NCI-H1436 treated with DMSO at 0.1 percent for 48 hours (cell line): ENCODE measurements at places on chromosomes 3 and 15.

- DNase-seq: no peak
These were observed 2.2 kb downstream of the C15orf62 start for GRCh38 chr15:40772014-40772413.

GRCh38 chr3:171464462-171464861 is 4.3 kb upstream of the TNIK start:
- no peak for DNase-seq

DNA sequence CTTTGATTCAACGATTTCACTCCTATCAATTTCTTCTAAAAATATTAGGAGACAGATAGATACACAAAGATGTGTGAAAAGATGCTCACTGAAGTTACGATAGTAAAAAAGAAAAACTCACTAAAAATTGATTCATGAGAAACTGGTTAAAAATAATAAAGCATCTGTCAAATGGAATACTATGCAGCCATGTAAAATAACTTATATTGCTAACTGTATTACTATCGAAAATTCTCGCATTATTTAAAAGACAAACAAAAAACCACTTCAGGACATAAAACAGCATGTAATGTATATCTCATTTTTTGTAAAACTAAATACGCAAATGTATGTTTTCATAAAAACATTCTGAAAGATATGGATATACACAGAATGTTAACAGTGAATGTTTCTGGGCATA is 33.4 kb upstream of the LDHAL6B start:
- DNase-seq: no peak

GRCh38 chr3:127228866-127229265 is 35.9 kb downstream of the PRR23E start:
- DNase-seq: no peak

GRCh38 chr3:117610156-117610555 is 900.6 kb downstream of the TUSC7 start:
- no peak for DNase-seq

- DNase-seq: no peak
These were observed 341.1 kb upstream of the NR2F2 start for GRCh38 chr15:95989392-95989791.

GRCh38 chr3:192022412-192022811 is 561.4 kb downstream of the PYDC2 start:
- DNase-seq: no peak

- DNase-seq: no peak
These were observed 76.8 kb downstream of the NPAP1 start for GRCh38 chr15:24752354-24752753.

GRCh38 chr3:141000027-141000663 is 51.0 kb upstream of the SPSB4 start:
- DNase-seq: no peak

DNA sequence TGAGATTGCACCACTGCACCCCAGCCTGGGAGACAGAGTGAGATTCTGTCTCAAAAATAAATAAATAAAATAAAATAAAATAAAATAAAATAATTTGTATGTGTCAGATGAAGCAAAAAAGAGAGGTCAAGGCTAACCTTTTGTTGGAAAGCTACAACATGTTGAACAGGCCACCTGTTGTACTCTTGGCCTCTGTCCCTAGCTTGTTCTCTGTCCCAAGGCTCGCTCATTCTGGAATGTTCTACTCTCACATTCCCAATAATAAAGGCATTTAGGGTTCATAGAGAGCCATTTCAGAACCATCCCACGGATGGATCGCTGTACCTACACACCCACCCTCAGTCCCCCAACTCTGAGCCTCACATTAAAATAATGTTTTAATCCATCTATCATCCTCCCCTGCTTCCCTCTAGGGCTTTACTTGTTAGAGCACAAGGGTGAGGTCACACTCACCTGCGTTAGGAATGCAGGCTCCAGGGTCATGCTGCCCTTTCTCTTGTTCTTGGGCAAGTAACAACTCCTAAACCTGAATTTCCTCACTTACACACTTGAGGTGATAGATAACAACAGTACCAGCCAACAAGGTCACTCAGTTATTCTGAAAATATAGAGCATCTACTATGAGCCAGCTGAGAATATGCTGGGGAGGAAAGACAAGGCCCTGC is 24.9 kb upstream of the KCTD6 start:
- no peak for DNase-seq

DNA sequence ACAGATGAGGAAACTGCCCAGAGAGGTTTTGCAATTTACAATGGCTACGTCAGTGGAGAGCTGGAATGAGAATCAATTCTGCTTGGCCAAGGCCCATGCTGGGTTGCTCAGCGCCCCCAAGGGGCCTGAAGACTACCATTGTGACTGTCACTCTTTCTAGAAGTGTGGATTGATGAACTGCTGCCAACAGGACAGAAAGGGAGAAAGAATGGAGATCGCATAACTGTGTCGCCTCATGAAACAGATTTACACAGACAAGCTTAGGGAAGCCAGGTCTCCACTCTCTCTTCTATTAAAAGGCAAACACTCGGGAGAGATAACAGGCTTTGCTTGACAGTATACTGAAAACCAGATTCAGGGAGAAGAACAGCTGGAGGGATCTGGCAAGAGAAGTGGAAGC is 160.0 kb downstream of the STT3B start:
- DNase-seq: no peak

DNA sequence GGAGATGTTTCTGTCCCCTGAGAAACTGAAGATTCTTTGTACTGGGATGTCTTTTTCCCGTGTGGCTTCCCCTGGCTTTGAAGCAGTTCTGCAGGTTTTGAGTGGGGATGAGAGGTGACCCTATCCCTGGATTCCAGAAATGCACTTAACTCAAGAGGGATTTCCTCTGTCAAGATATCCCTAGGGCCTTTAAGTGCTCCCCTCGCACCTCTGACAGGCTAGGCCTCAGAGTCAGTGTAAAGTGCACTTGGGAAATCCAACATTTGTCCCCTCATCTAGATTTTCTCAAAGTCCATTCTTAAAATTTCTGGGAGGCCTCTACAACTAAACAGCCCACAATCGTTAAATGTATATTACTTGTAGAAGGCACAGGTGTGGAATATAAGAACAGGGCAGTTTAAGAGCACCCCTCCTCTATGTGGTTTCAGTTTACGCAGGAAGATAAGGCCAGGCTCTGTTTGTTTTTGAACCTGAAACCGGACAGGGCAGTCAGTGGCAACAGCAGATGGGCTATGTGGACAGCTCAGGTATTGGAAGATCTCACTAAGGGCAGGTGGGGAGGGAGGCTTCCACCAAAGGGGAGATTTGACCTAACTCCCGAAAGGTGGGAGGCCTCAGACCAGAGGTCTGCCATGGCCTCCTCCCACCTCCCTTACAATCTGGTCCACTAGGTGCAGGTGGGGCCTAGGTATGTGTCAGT is 4.8 kb downstream of the C3orf52 start:
- DNase-seq: no peak

DNA sequence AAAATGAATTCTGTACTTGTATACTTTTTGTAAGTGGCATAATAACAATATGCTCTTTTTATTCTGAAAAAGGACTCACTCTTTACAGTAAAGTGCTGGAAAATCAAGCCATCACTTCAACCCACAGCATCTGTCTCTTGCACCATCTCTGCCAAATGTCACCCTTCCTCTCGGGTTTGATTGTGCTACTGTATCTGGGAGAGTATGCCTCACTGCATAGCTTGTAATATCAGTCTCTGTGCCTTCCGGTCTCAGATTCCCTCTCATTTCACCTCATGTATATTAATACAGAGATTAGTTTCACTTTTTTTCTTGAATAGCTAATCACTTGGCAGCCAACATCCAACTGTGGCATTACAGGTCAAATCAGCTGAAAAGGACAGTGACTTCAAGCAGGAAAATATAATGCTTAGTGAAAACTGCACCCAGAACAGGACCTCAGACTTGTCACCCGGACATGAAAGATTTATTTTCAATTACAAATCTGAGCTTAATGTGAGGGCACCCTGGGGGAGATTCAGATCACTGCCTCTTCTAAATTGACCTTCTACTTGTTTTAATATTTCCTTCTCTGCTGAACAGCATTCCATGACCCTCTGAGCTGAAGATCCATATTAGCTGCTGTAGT is 605.8 kb upstream of the NAALADL2 start:
- DNase-seq: no peak

DNA sequence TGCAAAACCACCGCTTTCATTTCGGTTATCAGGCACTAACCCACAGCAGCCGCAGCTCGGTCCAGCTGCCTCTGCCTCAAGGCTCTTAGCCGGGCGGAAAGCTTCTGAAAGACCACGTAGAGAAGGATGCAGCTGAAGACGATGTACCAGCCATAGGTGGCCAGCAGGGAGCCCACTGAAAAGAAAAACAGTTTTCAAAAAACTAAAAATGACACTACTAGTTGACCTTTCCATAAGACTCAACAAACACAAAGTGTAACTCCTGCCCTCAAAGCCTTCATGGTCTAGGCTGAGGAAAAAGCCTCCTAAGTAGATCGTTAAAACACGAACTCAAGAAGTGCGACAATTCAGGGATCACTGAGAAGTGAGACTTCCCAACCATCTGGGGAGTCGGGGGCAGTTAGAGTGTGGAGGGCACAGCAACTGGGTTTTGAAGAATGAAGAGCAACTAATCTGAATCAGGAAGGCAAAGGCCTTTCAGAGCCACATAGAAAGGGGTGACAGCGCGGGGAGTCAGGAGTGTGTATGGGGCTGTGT is 716 bp downstream of the SELENOS start:
- DNase-seq: no peak

DNA sequence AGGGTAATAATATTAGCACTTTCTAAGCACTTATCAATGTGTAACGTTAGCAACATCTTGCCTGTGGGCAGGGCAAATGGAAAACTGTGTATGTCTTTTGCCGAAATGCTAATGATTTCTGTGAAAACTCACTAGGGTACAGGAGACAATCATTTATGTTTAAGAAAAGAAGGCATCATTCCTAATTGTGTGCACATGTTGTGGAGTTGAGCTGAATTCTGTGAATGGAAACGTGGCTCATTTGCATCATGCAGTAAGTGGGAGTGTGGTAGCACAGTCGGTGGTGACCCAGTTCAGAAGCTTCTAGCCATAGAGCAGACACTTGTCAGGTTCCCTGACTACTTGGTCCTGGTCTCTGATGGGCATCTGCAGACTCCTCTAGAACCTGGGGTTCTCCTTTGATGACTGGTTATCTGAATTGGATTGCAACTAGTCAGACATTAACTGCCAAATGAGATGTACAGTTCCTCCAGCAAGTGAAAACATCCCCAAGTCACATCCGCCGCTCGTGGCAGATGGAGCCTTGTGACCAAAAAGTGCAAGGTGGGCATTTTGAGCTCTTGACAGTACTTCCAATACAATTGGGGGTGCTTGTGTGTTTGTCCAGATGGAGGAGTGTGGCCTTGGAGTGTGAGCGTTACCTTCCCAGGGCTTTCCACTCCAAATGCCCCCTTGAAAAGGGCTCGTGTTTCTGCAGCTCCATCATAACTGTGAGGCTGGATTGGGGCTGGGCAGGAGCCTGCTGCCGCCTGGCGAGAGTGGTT is 21.5 kb downstream of the MRPS25 start:
- no peak for DNase-seq

- DNase-seq: no peak
These were observed 58.3 kb upstream of the TFRC start for GRCh38 chr3:196140224-196140623.

- no peak for DNase-seq
These were observed 813.2 kb downstream of the AGBL1 start for GRCh38 chr15:86892774-86893449.

GRCh38 chr3:163521261-163521660 is 1557.0 kb downstream of the SI start:
- no peak for DNase-seq

DNA sequence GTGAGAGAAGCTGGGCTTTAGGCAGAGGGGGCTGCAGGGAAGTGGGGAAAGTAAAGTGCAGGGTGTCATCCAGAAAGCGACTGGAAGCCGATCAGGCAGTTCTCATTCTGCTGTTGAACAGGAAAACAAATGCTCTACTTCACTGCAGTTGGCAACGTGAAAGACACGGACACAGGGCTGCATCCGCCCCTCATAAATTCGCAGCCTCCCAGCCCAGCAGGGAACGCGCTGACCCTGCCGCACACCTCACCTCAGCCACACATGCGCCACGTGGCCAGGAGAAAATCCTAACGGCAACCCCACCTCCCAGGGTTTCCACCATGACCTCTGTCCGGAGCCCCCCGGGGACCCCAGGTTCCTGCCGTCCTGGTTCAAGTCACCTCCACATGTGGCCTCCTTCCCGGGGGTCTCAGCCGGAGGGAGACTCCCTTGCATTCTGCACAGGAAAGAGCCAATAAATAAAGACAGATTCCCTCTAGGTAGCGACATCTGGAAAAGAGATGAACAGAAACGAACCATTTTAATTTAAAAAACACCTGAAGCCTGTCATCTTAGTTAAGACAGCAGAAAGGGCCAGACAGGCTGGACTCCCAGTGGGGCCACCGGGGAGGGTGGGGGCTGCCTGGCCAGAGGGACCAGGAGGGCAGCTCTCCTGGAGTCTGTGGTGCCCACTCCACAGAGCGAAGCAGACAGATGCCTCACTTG is 118.7 kb downstream of the TMEM266 start:
- DNase-seq: no peak

- no peak for DNase-seq
These were observed 2.4 kb upstream of the CORO2B start for GRCh38 chr15:68576235-68576892.

DNA sequence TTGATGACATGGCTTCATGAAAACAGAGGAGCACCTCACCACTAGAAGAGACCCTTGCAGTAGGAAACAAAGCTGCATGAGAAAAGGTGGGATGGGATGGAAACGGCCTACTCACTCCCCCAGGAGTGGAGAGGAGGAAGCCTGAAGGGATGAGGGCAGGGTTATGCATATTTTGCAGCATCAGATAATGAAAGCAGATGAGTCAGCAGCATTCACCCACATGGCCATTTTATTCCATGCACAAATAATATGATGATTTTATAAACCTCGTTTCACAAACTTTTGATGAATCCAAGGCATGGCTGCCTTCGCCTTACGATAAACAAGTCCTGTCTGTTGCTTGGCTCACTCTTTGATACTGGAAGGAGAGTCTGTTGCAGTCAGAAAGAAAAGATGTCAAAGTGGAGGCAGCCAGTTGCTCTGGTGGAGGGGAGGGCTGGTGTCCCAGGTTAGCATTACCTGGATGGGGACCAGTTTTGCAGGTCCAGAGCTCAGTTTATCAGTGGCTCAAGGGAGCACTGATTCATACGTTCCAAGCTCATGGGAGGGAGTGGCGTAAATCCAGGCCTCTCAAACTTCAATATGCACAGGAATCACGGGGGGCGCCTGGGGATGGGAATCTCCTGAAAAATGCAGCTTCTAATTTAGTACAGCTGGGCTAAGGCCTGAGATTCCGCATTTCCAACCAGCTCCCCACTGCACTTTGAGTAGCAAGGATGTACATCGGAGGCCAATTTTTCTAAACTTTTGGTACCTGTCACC is 9.2 kb upstream of the EHD4 start:
- DNase-seq: no peak

DNA sequence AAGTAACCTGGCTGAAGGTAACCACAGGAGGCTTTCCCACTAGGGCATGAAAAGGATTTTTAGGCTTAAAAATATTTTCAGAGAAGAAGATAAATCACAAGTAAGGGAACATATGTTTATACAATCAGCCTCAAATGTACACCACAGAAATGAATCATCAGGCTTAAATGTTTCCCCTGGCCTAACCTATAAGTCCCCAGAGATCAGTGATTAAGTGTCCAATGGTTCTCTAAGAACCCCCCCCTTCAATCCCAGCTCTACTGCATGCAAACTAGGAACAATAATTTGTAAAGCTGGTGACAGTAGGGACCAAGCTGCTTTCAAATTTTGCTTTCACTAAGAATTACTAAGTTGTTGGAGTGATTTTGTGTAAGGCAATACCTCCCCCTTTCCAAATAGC is 431.6 kb upstream of the LMCD1 start:
- no peak for DNase-seq

- DNase-seq: no peak
These were observed 142.5 kb upstream of the C2CD4B start for GRCh38 chr15:62307551-62307950.
